ENCODE measurements at places on chromosomes 7 and 10.

DNA sequence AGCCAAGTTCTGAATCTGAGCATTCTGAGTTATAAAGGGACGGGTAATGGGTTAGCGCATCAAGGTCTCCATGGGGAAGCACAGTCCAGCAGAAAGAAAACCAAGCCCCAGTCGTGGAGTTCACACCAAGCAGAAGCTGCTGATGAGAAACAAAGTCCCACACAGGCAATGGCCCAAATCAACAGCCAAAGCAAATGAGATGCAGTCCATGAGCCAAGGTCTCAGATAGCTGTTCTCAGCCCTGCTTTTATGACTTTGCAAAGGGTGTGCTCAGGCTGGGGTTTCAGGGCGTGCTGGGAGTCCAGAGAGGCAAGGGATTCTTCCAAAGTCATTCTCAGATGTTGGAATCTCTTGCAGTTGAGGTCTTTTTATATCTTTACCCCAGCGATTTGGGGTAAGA, 32.0 kb downstream of the THNSL1 start:
- no peak for DNase-seq

- DNase-seq: no peak
These were observed 254.3 kb downstream of the CDK14 start for GRCh38 chr7:90850471-90850870.

GRCh38 chr10:17023386-17024298, 106.0 kb downstream of the CUBN start:
- peak; percentile 72 for DNase-seq

GRCh38 chr7:115015619-115016018, 93.7 kb downstream of the MDFIC start:
- DNase-seq: peak; percentile 87

- no peak for DNase-seq
These were observed 123.0 kb upstream of the CTBP2 start for GRCh38 chr10:125283191-125283835.

- no peak for DNase-seq
These were observed 79.5 kb downstream of the HIF1AN start for GRCh38 chr10:100615241-100615640.

- DNase-seq: no peak
These were observed 382.7 kb upstream of the LRGUK start for GRCh38 chr7:133744451-133744850.

- DNase-seq: no peak
These were observed 216.4 kb downstream of the NRG3 start for GRCh38 chr10:82091413-82091812.

GRCh38 chr7:47763063-47763974, 181.4 kb upstream of the TNS3 start:
- peak; percentile 76 for DNase-seq

DNA sequence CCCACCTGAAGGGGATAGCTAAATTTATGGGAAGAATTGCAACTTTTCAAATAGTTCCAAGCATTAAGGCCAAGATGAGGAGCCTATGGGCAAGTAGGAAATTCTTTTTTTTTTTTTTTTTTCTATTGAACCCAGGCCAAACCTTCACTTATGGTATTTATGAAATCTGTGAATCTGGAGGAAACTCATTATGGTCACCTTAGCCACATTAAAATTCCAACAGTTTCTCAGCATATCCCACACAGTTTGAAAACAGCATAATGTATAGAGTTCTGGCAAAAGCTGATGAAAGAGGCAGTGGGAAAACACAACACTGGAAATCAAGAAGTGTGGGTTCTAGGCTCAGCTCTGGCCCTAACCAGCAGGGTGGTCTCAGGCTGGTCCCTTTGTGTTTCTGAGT, 236.9 kb downstream of the PTEN start:
- DNase-seq: no peak

DNA sequence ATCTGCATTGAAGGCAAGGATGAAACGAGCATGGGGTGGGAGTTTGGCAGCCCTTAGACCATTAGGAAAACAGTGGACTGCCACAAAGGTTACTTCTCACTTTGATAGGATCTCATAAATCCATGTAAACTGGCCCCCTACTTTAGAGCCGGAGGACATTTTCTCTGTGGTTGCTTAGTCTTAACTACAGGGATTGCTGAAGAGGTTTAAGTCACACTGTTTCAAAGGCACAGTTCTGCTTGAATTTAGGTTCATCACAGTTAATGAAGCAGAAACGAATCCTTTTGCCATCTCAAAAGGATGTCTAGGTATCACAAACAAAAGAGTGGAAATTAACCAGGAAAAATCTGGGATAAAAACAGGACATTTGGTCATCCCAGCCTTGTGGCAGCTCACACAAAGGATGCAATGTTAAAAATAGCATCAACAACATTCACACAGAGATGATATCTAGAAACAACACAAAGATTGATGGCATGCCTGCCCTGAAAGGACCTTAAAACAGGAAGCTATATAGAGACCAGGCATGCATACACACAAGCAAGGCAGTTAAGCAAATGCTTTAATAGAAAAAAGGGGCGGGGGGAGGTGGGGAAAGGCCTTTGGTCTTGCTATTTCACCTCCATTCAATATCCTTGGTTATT, 74.0 kb downstream of the DOCK4 start:
- no peak for DNase-seq

GRCh38 chr10:30959836-30960210, 71.8 kb downstream of the ZNF438 start:
- DNase-seq: no peak

- DNase-seq: no peak
These were observed 307.9 kb upstream of the SP8 start for GRCh38 chr7:21094589-21094988.

DNA sequence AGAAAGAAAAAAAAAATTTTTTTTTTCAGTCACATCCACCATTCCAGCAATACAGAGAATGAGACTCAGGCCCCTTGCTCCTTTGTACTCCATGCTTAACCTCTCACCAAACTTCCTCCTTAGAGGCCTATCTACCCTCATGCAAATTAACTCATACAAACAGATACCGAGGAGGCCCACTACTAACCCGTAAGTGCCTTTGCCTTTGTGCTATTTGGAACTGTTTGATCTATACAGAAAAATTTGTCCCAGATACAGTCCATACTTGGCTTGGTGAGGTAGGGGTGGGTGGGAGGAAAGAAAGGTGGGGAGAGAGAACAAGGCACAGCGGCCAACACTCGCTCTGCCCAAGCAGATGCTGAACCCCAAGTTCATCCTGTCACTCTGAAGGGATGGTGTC, 87.8 kb upstream of the DUSP5 start:
- no peak for DNase-seq

DNA sequence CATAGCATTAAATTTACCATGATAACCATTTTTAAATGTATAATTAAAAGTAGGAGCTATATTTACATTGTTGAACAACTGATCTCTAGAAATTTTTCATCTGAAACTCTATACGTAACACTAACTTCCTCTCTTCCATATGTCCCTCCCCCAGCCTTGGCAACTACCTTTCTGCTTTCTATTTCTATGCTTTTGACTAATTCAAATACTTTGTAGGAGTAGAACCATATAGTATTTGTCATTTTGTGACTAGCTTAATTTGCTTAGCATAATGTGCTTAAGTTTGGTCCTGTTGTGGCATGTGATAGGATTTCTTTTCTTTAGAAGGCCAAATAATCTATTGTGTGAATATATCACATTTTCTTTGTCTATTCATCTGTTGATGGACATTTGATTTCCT, 225.3 kb upstream of the POT1 start:
- DNase-seq: no peak

- DNase-seq: no peak
These were observed 630.4 kb upstream of the FOXK1 start for GRCh38 chr7:4051696-4052095.

DNA sequence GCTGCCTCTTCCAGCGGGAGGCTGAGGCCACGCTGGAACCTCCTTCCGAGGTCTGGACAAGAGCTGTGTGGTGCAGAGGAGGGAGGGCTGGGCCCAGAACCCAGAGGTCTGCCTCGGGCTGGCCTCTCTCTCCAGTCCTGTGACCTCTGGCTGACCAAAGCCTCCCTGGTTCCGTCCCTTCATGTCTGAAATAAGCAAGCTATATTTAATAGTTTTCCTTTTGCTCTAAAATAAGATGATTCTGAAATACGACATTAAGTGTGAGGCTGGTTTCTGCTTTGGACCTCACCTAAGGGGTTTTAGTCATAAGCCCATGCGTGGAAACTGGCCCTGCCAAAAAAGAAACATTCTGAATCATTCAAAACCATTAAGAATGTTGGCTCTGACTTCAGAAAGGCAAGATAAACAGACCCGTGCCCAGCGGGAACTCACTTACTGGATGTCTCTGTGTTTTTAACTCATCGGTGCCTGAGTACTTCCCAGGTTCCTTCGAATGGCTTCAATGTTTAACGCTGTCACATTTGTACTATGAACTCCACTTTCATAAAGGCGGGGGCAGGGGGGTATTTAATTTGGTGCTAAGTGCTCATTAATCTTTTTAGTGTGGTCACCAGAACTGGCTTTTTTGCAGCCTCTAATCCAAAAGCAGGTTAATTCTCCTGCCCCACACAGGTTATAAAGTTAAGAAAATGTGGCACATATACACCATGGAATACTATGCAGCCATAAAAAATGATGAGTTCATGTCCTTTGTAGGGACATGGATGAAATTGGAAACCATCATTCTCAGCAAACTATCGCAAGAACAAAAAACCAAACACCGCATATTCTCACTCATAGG, 157.5 kb upstream of the KLF14 start:
- DNase-seq: peak; percentile 52

DNA sequence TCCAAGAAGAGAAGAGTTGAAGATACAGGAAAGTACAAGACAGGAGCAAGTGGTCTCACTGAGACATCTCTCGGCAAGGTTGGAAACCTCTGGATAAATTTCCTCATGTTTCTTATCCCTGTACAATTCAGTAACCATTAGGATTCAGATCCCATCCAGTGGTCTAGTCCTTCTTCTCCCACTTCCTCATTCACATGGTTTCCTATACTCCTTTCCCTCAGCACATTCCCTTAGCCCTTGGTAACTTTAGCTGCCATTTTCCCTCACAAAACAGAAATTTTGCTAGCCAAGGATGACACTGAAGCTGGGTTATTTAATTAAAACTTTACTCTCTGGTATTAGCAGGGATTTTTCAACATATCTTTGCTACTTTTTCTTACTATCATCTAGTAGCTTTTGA, 82.6 kb downstream of the CPED1 start:
- no peak for DNase-seq

DNA sequence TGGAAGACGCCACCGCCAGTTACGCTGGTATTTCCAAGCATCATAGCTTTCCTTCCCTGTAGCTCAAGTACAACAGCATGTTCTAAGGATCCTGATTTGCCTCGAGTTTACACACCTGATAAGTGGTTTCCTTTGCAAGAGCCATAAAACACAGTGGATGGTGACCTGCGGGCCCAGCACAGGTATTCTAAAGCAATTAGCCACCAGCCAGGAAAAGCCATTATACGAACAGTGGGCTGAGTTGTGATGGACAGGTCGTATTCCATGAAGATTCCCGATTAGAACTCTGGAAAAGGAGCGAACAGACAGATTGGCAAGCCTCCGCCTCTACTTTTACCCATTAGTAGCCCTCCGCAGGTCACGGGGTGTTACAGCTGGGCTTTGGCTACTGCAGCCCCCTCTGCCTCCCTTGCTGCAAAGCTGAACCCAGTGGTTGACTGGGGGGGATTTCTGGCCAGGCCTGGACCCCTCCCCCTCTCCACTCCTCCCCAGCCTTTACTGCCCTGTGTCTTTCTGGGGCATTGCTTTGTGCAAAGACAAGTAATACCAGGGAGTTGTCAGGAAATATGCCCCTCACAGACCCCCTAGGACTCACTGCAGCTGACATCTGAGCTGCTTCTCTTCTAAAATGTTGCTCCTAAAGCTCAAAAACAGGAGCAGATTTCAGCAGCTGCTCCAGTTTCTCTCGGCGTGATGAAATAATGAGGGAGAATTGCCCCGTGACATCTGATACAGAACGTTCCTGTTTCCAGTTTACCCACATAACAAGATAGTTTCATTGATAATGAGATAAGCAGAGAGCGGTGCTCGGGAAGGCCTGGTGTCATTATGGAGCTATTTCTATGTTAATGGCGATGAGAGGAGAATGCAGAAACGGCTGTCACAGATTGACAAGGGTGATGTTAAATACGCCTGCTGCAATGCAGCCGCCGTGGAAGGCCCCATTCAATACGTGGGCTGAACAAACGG, 214.4 kb downstream of the CCSER2 start:
- no peak for DNase-seq

DNA sequence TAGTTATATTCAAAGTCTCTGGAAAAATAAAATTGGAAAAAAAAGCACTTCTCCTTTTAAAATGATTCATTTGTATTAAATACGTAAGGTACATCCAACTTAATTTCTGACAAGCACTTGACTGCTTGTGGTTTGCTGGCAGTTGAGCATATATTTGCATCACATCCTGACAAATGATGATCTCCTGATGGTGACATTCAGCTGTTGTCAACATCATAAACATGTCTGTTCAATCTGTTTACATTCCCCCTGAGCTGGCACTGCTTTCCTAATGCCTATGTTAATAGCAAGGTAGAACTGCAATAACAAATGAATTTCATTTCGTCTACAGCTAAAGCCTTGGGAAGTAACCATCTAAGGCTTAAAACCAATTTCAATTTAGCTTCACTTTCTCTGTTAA, 24.4 kb downstream of the TSPAN12 start:
- no peak for DNase-seq

- DNase-seq: no peak
These were observed 21.3 kb upstream of the EVX1 start for GRCh38 chr7:27221201-27221797.

GRCh38 chr7:88185650-88186049, 34.2 kb downstream of the SRI start:
- no peak for DNase-seq

GRCh38 chr7:80666376-80666775, 27.9 kb downstream of the CD36 start:
- no peak for DNase-seq

GRCh38 chr7:158054611-158055010, 533.0 kb downstream of the PTPRN2 start:
- DNase-seq: no peak

- no peak for DNase-seq
These were observed 10.6 kb upstream of the CPVL start for GRCh38 chr7:29156907-29157452.

DNA sequence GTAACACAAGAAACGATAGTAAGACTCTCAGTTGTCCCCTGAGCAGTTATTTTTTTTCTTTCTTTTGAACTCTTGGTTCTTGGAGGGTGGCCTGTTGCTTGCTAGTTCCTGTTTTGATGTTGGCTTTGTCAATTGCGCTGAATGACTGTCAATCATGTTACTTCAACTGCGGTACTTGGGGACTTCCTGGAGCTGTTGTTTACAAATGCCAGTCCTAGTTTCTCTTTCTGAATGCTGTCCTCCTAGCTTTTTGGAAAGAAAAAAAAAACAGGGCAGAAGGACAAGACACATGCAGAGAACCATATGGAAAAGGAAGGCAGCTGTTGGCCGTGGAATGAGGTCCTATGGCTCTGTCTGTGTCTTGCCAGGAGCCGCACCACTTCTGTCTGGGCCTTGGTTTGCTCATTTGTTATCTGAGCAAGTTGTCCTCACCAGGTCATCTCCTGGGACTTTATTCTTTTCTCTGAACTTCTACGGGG, 7.0 kb upstream of the PDCD4 start:
- no peak for DNase-seq

GRCh38 chr7:130921391-130922180, 187.6 kb upstream of the KLF14 start:
- DNase-seq: no peak

All from AG08396 (cell line).